ENCODE measurements at places on chromosomes 4 and X. TPM values are rescaled to one million over a fixed set of nuclear protein-coding genes. Genes with fewer than 3 reads are reported as not detected.

The STOX2 gene
- 0.02 TPM for total RNA-seq

The BEND2 gene
- total RNA-seq: not detected

The PAGE4 gene
- not detected for total RNA-seq

The CLDN34 gene
- not detected for total RNA-seq

The UGT2B10 gene
- not detected for total RNA-seq

The F9 gene
- total RNA-seq: not detected

The XAGE1A gene
- total RNA-seq: not detected

Measured in T-helper 2 cell treated with Interferon-gamma antibody and Interleukin-4, amounts not matched to agents 100 ng/mL and 5 ng/mL, for 36 hours (primary cell).